ENCODE measurements at places on chromosomes 1 and 21.

DNA sequence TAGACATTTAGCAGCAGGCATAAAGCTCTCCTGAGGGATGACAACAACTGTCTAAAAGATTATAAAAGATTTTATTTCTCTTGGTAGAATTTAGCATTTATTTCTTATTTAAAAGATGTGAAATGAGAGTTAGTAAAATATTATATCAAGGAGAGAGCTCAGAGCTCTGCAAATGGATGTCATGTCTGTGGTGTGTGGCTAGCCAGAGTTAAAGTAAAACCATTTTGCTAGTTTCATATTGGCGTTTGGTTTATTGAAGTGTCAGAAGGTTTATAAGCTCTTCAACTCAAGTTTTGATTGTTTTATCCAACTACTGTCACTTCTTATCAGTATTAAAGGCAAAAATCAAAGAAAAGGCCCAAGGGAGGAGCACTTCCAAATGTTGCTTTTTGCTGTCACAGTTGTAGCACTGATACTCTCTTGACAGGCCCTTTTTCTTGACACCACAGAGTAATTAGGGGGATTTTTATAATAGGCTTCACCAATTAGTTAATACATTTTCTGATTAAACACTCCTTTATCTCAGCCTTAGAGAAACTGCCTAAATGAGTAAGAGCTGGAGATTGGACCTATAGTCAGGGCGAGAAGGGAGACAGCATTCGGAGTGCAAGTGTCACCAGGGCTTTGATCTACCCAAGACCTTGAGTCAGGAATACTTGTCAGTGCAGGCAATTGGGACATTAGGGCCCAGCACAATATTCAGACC is 233.9 kb downstream of the PTBP2 start:
- no peak for DNase-seq

GRCh38 chr1:198166900-198167299 is 10.1 kb downstream of the NEK7 start:
- no peak for DNase-seq

- no peak for DNase-seq
Observed at GRCh38 chr21:36689324-36689723, 9.6 kb upstream of the SIM2 start.

DNA sequence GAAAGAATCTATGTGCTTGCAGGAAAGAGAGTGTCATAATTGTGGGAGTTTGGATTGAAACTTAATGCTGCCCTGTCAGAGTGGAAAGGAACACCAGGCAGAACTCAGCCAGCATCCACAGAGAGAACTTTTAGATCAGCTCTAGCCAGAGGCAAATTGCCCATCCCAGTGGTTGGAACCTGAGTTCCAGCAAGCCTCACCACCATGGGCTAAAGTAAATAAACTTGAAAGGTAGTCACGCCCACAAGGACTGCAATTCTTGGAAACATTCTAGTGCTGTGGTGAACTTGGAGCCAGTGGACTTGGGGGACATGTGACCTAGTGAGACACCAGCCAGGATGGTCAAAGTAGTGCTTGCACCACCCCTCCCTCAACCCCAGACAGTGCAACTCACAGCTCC is 571.6 kb downstream of the LRRIQ3 start:
- no peak for DNase-seq

- no peak for DNase-seq
Observed at GRCh38 chr1:167126317-167126716, 32.4 kb downstream of the STYXL2 start.

- no peak for DNase-seq
Observed at GRCh38 chr1:65393928-65394327, 26.5 kb upstream of the LEPR start.

DNA sequence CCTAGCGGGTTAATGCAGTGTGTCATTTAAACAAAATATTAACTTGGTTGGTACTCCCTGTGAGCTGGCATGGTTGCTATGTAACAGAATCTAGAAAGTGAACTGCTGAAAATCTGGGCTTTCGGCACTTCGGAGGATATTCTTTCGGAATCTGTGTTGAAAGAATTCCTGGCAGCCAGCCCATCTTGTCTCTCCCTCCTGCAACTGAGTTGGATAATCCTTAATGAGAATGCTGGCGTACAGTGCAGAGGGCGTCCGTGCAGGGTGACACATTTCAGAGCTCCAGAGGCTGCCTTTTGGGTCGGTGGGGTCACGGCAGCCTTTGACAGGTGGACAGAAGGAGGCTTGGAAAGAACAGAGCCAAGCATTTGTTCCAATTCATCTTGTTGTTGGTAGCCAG is 3.7 kb downstream of the KAZN start:
- DNase-seq = no peak

DNA sequence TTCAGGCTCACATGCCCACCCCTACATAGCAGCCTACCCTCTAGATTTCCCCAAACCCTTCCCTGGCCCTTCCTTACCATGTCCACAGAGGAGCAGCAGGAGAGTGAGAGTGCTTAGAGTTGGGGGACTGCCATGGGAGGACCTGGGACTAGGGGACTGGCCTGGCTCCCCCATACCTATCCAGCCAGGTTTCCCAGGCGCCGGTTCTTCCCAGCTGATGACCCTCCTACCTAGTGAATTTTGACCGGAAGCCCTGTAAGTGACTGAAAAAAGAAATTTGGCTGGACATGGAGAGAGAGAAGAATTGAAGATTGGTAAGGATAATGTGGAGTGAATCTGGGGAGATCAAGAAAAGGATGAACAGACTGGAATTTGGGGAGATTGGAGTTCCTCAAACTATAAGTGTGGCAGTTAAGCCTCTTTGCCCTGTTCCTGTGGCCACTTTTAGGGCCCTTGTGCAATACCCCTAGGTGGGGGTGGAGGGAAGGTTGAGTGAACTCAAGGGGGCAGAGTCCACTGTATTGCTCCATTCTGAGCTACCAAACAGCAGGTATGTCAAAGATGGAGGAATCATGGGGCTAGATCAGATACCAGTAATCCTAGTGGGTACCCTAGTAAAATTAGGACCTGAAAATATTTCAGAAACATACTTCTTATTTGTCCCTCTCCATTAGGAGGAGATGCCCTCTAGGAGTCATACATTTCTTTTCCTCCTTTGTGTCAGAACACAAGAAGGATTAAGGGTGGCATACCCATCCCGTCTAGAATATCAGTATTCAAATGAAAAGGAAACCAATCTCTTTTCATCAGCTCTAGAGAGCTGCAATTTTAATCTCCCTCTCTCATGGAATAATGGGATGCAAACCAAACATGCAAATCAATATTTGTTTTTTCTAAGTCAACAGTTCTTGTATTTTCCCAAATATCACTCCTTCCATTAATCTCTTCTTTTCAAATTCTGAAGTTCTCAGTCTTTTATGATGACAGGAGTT is 1.2 kb downstream of the HJV start:
- DNase-seq = no peak

- peak; percentile 83 for DNase-seq
Observed at GRCh38 chr1:89610457-89611011, 22.4 kb upstream of the LRRC8C start.

DNA sequence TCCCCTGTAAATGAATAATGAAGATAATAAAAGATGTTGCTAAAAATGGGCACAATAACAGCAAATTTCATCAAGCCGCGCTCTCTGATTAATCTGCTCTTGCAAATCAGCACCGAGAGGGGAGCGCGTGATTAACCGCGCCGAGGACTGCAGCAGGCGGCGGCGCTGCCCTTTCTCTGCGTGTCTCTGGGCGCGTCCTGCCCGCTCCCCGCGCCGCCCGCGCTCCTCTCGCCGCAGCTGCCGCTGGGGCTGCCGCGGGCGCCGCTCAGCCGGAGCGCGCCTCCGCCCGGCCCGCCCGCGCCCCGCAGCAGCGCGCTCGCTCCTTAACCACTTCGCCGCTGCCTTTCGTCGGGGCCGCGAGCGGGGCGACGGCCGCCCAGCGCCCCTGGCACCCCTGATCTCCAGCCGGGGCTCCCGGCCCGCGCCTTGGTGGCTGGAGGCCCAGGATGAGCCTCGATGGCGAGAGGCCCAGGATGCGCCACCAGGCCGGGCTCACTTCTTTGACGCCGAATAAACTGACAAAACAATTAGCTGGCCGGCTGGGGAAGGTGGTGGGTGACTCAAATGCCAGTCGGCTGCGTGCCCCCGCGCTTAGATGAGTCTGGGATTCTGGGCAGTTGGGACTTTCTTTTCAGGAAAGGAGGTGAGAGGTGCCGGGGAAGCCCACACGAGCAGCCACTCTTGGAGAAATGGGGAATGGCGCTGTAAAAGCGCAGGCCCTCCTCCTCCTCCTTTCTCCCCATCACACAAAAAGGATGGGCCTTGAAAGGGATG is 221.4 kb upstream of the PKN2 start:
- no peak for DNase-seq
